ENCODE measurements at places on chromosomes 3 and 15.

- DNase-seq = no peak
These were observed 12.5 kb downstream of the EPB42 start for GRCh38 chr15:43208052-43209002.

DNA sequence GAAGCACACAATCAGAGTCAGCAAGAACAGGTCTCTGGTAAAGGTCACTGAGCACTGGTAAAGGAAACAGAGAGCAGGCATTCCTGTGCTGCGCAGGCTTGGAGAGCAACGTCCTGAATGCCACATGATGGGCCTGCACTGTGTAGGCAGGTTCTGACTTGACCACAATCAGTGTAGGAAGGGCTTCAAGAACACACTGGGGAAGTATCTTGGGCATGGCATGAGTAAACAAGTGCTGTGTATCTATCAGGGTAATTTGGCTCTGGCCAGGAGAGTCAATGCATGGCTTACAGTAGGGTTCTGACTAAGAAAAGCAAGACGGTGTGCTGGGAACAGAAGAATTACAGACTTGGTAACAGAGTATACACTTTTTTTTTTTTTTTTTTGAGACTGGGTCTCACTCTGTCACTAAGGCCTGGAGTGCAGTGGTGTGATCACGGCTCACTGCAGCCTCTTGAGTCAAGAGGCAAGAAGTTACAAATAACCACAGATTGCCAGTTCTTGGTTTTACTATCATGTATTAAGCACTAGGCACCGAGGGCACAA, 30.6 kb downstream of the TBC1D2B start:
- no peak for DNase-seq

- no peak for DNase-seq
These were observed 72.1 kb downstream of the RFTN1 start for GRCh38 chr3:16441371-16441875.

GRCh38 chr15:33866101-33866737, 102.1 kb upstream of the CHRM5 start:
- no peak for DNase-seq

DNA sequence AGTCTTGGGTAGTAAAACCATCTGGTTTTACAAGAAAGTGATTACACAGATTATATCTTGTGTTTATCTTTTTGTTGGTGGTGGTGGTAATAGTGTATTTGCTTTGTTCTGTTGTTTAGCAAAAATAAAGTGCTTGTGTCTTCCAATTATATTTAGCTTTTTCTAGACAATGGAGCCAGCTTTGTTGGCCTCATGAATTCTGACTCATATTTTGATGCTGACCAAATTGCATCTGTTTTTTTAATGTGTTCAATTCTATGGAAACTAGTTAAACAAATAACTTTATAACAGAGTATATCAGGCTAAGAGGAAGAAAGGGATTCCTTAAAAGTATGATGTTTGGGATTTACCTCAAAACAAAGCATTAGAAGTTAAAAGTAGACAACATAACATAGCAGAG, 69.3 kb upstream of the BFSP2 start:
- DNase-seq = no peak

GRCh38 chr15:74754593-74755215, 6.1 kb downstream of the CYP1A2 start:
- no peak for DNase-seq

GRCh38 chr15:31752905-31753304, 277.4 kb upstream of the CHRNA7 start:
- DNase-seq = no peak

All from GM12878 (cell line).